Activated CD4-positive, alpha-beta T cell treated with anti-CD3 and anti-CD28 coated beads for 4 hours (primary cell): ENCODE measurements at places on chromosomes 5 and 9.

DNA sequence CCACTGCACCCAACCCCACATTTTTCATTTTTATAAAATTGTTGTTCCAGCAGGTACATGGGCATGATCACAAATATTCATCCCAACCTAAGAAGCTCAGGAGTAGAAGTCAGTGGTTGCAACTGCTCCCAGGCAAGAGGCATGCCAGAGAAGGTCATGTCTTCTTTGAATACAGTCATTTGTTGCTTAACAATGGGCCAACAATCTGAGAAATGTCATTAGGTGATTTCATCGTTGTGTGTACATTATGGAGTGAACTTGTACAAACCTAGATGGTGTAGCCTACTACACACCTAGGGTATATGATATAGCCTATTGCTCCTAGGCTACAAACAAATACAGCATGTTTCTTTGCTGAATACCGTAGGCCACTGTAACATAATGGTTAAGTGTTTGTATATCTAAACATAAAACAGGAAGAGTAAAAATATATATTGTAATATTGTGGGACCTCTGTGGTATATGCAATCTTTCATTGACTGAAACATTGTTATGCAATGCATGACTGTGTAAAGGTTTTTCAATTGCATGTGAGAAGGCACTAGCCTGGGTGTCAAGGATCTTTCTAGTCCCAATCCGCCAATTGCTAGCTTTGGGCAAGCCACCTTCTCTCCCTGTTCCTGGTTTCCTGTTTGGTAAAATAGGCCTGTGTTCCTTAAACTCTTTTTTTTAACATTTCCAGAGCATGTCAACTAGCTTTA, 27.6 kb downstream of the ATP10B start:
- no peak for DNase-seq

DNA sequence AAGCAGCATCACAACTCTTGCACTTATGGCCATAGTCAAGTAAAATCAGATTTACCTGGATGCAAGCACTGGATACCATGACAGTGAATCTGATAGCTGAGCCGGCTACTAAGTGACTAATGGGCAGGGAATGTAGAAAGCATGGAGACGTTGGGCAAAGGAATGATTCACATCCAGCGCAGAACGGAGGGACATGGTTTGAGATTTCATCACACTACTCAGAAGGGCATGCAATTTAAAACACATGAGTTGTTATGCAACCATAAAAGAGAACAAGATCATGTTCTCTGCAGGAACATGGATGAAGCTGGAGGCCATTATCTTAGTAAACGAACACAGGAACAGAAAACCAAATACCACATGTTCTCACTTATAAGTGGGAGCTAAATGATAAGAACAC, 169.1 kb upstream of the PIK3R1 start:
- no peak for DNase-seq

- no peak for DNase-seq
These were observed 188.6 kb downstream of the CYLC2 start for GRCh38 chr9:103183701-103184171.

DNA sequence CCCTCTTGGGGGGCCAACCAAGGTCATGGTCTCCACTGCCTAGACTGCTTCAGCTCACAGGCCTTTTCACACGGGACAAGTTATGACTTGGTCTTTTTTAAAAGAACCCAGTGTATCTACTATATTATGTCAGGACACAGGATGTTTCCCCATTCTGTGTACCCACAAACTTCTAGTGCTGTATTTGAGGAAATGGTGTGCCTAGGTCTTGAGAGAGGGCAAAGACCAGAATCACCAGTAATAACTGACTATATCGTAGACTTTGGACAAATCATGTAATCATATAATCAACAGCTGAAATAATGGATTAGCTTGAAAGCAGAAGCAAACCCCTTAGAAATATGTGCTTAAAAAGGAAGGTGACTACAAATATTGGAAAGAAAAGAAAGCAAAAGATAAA, 133.3 kb downstream of the ARL15 start:
- no peak for DNase-seq

- DNase-seq = no peak
These were observed 4.4 kb downstream of the NDST1 start for GRCh38 chr5:150512368-150512747.

GRCh38 chr5:92181656-92182055, 798.5 kb upstream of the ARRDC3 start:
- no peak for DNase-seq

- no peak for DNase-seq
These were observed 478.4 kb downstream of the ACTL7B start for GRCh38 chr9:108377382-108377781.

GRCh38 chr5:13659391-13659790, 285.1 kb downstream of the DNAH5 start:
- DNase-seq = no peak

DNA sequence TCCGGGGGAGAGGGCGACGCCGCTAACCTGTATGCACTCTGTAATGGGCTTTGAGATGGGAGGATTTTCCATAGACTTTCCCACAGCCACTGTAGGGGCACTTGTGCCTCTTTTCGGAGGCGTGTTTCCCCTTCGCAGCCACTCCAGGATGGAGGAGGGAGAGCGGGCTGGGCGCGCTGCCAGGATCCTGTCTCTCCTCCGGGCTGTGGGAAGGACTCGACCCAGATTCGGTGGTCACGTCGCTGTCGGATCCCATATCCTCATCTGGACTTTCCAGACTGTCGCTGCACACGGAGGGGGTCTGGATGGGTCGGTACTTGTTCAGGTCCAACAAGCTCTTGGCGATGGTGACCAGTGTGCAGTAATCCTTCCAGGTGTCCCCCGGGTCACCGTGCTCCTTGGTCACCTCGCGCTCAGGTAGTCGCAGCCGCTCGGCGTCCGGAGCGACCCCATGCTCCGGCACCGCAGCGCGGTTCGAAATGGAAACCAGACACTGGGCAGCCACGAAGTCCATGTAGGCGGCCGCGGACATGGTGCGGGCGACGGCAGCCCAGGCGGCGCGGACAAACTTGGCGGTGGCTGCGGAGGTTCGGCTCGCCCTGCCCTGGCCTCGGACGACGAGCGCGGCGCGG, 1.5 kb downstream of the KLF9 start:
- peak; percentile 23 for DNase-seq

- no peak for DNase-seq
These were observed 177.6 kb upstream of the SMARCA2 start for GRCh38 chr9:1837453-1838084.

DNA sequence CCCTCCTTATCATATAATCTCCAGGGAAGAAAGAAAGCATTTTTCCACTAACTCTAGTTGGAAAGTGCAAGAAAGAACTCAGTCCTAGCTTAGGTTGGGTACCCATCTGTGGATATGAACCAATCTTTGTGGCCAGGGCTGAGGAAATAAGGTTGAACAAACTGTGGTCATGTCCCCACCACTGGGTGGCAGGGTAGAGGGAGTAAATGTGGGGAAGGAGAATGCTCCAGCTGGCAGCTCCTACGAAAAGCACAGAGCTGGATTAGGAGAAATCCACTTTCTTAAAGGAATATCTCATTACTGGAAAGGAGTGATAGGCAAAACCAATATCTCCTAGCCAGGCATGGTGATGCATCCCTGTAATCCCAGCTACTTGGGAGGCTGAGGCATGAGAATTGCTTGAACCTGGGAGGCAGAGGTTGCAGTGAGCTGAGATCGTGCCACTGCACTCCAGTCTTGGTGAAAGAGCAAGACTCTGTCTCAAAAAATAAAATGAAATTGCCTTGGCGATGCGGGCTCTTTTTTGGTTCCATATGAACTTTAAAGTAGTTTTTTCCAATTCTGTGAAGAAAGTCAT, 175.1 kb downstream of the CCDC192 start:
- DNase-seq = no peak
